ENCODE measurements at places on chromosomes 16 and 17. TPM values are rescaled to one million over a fixed set of nuclear protein-coding genes. Genes with fewer than 3 reads are reported as not detected.

The TUBB3 gene
- total RNA-seq, result 0.42 TPM

The CCDC154 gene
- total RNA-seq, result 5.1 TPM

The TEX19 gene
- not detected for total RNA-seq

The CCL8 gene
- total RNA-seq, result not detected

The NPW gene
- 1.5 TPM for total RNA-seq

The HS3ST3B1 gene
- 3.3 TPM for total RNA-seq

The KRTAP2-3 gene
- total RNA-seq, result not detected

The SCNN1B gene
- total RNA-seq, result not detected

The COA3 gene
- total RNA-seq, result 41.4 TPM

The ZPBP2 gene
- 1.6 TPM for total RNA-seq

The RNF112 gene
- total RNA-seq, result not detected

The ANKRD40CL gene
- total RNA-seq, result 0.42 TPM

The KRT31 gene
- not detected for total RNA-seq

The PRSS33 gene
- not detected for total RNA-seq

Measured in activated B cell treated with CpG ODN at 0.5 μM for 24 hours (primary cell).